ENCODE measurements at places on chromosomes 2 and 18. TPM values are rescaled to one million over a fixed set of nuclear protein-coding genes. Genes with fewer than 3 reads are reported as not detected.
A peak's percentile ranks its signal among the peaks of the same experiment; 100 is the strongest.

BAZ2B gene
- 19.6 TPM for total RNA-seq

STAT4 gene
- total RNA-seq = 2.2 TPM

REG3G gene
- total RNA-seq = not detected

HRH4 gene
- total RNA-seq = not detected

PLCL1 gene
- total RNA-seq = not detected

POTEF gene
- not detected for total RNA-seq

DNA sequence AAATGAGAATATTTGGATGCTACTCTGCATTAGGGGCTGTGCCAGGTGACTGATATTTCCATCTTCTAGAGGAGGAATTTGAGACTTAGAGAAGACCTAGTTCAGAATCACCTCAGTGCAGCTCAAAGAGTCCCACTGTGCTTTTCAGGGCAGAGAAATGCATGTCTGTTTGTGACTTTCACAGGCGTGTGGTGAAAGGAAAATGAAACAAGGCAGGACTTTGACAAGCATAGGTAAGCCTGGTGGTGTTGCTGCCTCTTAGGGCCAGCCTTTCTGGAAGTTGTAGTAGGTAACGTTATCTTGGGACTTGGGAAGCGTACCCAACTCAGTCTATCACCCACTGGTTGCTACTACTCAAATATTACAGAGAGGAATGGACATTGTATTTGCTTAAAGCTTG lies 2.6 kb downstream of the GPR39 start:
- no peaks in the 10 kb centered on the region for H3K27me3 ChIP-seq
- peak overlapping the region; percentile 88 for H3K4me3 ChIP-seq
- H3K27ac ChIP-seq = peak overlapping the region; percentile 5
- peaks cover 71% of the 10 kb centered on the region for H3K4me1 ChIP-seq

DNA sequence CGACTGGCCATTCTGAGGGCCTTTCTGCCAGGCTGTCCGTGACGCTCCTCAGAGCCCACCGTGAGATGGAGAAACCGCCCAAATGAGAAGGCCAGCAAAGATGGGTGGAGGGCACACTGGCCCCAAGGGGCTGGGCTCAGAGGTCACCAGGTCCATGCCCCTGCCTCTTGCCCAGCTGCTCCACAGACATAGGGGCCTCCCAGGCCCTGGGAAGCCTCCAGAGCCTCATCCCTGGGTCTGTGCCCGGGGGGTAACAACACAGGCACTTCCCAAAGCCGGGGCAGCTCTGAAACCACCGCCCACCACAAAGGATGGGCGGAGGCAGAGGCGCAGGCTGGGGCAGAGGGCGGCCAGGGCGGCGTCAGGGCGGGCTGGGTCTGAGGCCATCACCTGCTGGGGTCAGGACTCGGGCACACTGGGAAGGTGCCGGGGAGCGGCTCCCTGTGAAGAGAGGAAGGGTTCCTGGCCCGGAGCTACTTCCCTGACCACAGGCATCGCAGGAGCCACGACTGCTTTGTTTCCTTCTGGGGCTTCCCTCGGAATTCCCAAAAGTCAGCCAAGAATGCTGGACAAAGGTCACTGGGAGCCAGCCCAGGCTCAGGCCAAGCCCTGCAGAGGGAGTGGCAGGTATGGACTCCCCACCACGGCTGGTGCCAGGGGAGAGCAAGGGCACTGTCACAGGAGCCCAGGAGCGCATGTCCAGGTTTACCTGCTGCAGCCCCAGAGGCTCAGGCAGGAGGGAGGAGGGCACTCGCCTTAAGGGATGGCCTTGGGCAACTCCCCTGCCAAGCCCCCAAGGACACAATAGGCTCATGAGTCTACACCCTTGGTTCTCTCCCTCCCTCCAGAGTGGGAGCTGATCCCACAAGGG lies 9.4 kb downstream of the CYP26B1 start:
- H3K27me3 ChIP-seq = no peaks in the 10 kb centered on the region
- no peak overlapping the region for H3K27ac ChIP-seq
- H3K4me3 ChIP-seq = no peak overlapping the region
- peaks cover 7% of the 10 kb centered on the region for H3K4me1 ChIP-seq
- H3K36me3 ChIP-seq = no peaks in the 10 kb centered on the region

DNA sequence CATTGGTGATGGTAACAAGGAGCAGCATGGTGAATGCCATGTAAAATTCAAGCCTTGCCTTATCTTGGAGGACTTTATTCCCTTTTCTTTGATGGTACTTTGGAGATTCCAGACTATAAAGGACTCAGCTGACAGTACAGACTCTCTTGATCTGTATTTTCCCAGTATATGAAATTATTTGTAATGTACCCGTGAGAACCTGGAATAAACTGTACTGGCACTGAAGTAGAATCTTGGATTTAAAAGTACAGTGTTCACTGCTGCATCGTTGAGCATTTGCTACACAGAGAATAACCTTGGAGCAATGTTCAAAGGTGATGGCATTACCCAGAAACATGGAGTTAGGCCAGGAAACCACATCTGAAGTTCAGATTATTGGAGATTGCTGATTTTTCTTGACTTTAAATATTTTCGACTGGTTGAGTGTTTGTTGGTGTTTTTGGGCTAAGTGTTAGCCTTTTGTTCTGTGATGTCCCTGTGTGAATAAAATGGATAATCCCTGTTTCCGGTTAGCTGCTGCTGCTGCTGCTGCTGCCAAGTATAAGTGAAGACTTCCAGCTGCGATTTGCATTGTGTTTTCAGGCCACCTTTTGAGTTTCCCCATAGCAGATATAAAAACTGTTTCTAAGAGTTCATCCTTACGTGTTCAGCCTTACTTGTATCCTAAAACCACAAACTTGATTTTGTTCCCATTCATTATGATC lies 122.0 kb downstream of the SPTBN1 start:
- no peaks in the 10 kb centered on the region for H3K27me3 ChIP-seq
- DNase-seq = no peak
- H3K36me3 ChIP-seq = peaks cover 17% of the 10 kb centered on the region
- H3K4me1 ChIP-seq = peaks cover 71% of the 10 kb centered on the region

DNA sequence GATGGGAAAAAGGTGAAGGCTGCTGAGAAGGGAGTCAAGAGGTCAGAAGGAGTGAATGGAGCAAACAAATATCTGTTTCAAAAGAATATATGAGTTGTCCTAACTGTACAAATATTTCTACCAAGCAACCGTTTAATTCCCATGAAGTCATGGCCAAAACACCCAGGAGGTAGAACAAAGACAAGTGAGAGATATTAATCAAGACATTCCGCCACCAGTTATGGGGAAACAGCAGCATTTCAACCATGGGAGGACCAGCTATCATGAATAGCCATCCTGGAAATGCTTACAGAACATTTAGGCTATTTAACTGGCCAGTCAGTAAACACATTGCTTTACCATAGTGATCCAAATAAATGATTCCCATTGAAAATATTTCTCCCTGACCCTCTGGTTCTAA lies 396.3 kb downstream of the IRS1 start:
- no peak overlapping the region for H3K27ac ChIP-seq
- H3K4me1 ChIP-seq = no peaks in the 10 kb centered on the region
- no peak for DNase-seq
- H3K4me3 ChIP-seq = no peak overlapping the region
- H3K36me3 ChIP-seq = no peaks in the 10 kb centered on the region
- H3K27me3 ChIP-seq = no peaks in the 10 kb centered on the region

- H3K4me1 ChIP-seq = peaks cover 8% of the 10 kb centered on the region
- no peak overlapping the region for H3K4me3 ChIP-seq
- no peaks in the 10 kb centered on the region for H3K27me3 ChIP-seq
- H3K27ac ChIP-seq = no peak overlapping the region
- no peak for DNase-seq
These were observed 20.4 kb downstream of the CNOT11 start for GRCh38 chr2:101273056-101273455.

DNA sequence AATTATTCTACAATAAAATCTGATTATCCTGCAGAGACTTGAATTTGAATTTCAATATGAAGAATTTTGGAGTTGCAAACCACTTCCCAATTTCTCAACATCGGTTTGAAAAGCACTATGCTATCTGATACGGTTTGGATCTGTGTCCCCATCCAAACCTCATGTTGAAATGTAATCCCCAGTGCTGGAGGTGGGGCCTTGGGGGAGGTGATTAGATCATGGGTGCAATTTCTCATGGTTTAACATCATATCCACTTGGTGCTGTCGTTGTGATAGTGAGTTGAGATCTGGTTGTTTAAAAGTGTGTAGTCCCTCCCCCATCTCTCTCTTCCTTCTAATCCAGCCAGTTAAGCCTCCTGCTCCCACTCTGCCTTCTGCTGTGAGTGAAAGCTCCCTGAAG lies 205.7 kb downstream of the NBAS start:
- H3K27ac ChIP-seq = no peak overlapping the region
- H3K4me1 ChIP-seq = peaks cover 16% of the 10 kb centered on the region

DNA sequence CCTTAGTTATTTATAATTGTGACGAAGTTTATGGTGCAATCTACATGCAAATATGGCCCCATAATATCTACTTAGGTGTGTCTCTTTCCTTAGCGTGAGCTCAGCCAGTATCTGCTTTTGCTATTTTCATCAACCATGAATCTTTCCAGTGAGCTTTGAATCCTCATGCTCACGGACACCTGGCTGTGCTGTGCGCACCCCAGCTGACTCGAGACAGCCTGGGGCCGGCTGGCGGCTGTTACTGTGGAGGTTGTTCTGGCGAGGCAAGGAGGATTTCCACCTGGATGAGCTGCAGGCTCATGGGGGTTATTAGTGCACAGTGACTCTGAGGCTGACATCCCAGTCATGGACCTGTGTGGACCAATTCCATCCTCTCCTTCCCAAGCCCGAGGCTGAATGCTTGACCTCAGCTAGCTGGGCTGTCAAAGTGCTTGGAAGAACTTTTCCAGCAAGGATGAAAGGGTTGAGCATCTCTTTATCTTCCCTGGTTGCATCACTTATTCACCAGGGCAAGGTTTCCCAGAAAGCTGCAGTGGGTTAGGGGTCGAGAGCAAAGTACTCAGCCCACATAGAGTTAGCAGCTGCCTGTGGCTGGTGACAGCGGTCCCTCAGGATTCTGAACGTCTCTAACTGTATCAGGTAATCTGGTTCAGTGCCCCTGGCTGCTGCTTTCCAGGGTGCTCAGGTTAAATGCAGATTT lies 141.7 kb downstream of the ARL4C start:
- H3K4me1 ChIP-seq = peaks cover 2% of the 10 kb centered on the region
- H3K4me3 ChIP-seq = no peak overlapping the region
- no peak overlapping the region for H3K27ac ChIP-seq
- H3K27me3 ChIP-seq = no peaks in the 10 kb centered on the region
- H3K36me3 ChIP-seq = no peaks in the 10 kb centered on the region

DNA sequence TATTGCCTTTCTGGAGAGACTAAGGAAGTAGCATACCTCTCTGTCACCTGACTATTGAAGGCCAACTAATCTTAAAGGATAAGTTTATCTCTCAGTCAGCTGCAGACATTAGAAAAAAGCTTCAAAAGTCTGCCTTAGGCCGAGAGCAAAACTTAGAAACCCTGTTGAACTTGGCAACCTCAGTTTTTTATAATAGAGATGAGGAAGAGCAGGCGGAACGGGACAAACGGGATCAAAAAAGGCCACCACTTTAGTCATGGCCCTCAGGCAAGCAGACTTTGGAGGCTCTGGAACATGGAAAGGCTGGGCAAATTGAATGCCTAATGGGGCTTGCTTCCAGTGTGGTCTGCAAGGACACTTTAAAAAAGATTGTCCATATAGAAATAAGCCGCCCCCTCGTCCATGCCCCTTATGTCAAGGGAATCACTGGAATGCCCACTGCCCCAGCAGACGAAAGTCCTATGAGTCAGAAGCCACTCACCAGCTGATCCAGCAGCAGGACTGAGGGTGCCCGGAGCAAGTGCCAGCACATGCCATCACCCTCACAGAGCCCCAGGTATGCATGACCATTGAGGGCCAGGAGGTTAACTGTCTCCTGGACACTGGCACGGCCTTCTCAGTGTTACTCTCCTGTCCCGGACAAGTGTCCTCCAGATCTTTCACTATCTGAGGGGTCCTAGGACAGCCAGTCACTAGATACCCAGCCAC lies 61.5 kb upstream of the FAM98A start:
- peaks cover 8% of the 10 kb centered on the region for H3K4me1 ChIP-seq
- no peak overlapping the region for H3K27ac ChIP-seq
- no peak overlapping the region for H3K4me3 ChIP-seq
- DNase-seq = peak; percentile 65
- H3K27me3 ChIP-seq = no peaks in the 10 kb centered on the region

DNA sequence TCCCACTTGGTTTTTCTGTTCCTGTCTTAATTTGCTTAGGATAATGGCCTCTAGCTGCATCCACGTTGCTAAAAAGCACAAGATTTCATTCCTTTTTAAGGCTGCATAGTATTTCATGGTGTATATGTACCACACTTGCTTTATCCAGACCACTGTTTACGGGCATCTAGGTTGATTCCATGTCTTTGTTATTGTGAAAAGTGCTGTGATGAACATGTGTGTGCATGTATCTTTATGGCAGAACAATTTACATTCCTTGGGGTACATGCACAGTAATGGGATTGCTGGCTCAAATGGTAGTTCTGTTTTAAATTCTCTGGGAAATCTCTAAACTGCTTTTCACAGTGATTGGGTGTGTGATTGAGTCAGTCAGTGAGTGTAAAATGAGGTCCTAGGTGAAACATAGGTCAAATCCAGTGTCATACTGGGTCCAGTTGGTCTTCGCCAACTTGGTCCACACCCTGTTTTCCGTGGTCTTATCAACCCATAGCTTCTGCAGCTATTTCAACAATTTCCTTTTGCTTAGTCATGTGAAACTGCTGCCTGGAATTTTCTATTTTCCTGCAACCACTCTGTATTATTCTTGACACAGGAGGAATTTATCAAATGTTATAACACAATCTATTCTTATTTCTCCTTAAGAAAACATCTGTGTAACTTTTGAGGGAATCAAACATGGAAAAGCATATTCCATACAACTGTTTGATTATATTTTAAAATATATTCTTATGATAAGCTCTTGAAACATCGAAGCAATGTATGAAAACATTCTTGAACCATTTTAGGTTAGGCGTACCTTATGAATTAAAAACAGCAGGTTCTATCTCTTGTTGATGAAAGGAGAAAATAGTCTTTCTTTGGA lies 82.9 kb downstream of the ADCYAP1 start:
- H3K36me3 ChIP-seq = no peaks in the 10 kb centered on the region
- H3K4me3 ChIP-seq = no peak overlapping the region
- no peak overlapping the region for H3K27ac ChIP-seq
- no peaks in the 10 kb centered on the region for H3K4me1 ChIP-seq
- no peaks in the 10 kb centered on the region for H3K27me3 ChIP-seq

- DNase-seq = peak; percentile 93
- no peaks in the 10 kb centered on the region for H3K27me3 ChIP-seq
- H3K4me1 ChIP-seq = peaks cover 15% of the 10 kb centered on the region
- peak overlapping the region; percentile 2 for H3K27ac ChIP-seq
These were observed 59.5 kb downstream of the PUM2 start for GRCh38 chr2:20291106-20291564.

GRCh38 chr18:10771053-10771709 lies 245.4 kb downstream of the NAPG start:
- H3K27ac ChIP-seq = no peak overlapping the region
- H3K4me3 ChIP-seq = no peak overlapping the region
- H3K36me3 ChIP-seq = no peaks in the 10 kb centered on the region
- no peak for DNase-seq
- no peaks in the 10 kb centered on the region for H3K4me1 ChIP-seq

GRCh38 chr2:30645081-30645744 lies 162.0 kb downstream of the CAPN13 start:
- no peak for DNase-seq
- H3K27me3 ChIP-seq = no peaks in the 10 kb centered on the region
- no peaks in the 10 kb centered on the region for H3K4me1 ChIP-seq
- H3K27ac ChIP-seq = no peak overlapping the region

All from PC-3 (cell line).